ENCODE measurements at places on chromosomes 7 and 10.

- no peak for DNase-seq
These were observed 4.5 kb upstream of the DRGX start for GRCh38 chr10:49400365-49400764.

DNA sequence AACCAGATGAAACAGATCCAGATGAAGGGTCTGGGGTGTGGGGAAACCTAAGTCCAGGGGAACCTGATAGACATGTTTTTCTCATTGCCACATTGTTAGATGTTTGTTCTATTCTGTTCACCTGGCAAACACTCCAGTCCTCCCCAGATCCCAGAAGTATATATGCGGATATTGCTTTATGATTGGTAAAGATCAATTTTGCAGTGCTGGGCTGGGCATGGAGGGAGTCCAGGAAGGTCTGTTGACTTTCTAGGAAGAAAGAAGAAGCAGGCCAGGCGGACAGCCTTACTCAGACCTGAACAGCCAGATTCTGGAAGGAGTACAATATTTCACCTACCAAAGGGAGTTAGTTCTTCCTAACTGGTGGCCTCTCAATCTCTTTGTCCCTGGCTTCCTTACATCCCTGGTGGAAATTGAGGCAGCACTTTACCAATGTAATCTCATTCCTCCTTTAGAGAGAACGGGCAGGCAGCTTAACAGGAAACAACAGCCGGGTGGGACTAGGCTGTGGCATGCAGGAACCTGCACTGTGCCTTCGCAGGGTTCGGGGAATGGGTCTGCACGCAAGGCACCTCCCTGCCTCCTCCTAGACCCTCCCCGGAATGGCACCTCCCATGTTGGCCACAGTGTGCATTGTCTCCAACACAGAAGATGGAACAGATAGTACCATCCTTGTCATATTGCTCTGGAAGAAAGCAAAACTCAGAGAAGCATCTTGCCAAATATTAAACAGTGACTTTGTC lies 930 bp downstream of the GIMAP6 start:
- DNase-seq = no peak

DNA sequence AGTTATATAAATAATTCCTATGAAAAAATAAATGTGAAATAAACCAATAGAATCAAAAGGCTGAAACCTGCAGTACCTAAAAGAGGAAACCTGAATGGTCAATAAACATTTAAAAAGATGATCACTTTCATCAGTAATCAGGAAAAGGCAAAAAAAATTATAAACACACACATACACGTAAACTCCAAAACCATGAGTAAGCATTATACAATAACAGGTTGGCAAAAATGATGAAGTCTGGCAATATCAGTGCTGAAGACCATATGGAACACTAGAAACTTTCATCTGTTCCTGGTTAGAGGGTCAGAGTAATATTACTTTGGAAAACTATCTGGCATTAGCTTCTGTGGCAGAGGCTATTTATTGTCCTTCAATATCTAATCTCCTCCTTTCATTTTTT lies 38.5 kb downstream of the PTF1A start:
- no peak for DNase-seq

- no peak for DNase-seq
These were observed 33.2 kb downstream of the NRF1 start for GRCh38 chr7:129644634-129645230.

DNA sequence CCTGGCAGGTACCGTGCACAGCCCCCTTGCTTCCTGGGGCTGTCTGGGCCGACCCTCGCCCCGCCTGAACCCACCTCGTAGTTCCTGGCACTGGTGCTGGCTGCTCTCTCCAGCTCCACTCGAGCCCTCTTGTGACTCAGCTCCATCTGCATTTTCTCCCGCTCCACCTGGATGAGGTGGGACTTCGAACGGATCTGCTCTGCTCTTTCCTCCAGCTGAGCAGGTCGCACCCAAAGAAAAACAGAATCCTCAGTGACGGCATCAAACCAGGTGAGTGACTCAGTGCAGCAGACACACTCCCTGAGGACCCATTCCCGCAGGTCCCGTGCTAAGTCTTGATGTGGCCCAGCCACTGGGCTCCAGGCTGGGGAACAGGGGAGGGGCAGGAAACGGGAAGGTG lies 7.4 kb downstream of the MAD1L1 start:
- no peak for DNase-seq

- DNase-seq = no peak
These were observed 22.0 kb upstream of the SLC35G1 start for GRCh38 chr10:93871671-93872204.

DNA sequence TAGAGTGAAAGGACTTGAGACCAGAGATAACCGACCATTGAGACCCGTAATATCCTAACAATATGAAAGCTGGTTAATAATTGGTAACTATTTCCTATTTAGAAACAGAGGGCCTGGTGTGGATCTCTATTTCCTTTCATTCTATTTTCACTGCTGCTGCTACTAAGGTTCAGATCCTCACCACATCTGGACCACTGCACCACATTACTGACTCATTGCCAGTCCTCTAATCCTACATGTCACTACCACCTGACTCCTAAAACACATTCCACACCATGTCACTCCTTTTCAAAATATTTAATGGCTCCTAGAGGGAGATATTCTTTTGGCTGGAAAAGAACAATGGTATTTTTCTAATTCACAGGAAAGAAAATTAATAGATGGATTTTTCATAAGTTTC lies 6.4 kb downstream of the USP54 start:
- DNase-seq = no peak

Data from NCI-H2107 (cell line).